Stimulated activated CD4-positive, alpha-beta T cell treated with anti-CD3 and anti-CD28 coated beads, Interleukin-1b, Interleukin-23, amount 100 ng/mL, for 48 hours (primary cell): ENCODE measurements at places on chromosomes 2 and 18.

- DNase-seq, result no peak
These were observed 40.4 kb upstream of the ID2 start for GRCh38 chr2:8641301-8641965.

DNA sequence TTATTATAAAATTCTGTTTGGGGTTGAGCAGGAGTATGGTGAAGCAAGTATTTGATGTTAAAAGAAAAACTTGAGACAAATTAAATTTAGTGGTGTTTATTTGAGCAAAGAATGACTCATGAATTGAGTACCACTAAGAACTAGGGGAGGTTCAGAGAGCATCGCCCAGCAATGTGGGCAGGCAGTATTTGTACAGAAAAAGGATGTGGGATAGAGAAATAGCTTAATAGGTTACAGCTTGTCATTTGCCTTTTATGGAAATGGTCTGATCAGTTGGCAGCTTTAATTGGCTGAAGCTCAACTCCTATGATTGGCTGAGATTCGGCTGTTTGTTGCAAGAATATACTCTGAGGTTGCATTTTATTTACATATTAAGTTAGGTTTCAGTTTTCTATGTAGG is 68.2 kb downstream of the LRATD1 start:
- no peak for DNase-seq

DNA sequence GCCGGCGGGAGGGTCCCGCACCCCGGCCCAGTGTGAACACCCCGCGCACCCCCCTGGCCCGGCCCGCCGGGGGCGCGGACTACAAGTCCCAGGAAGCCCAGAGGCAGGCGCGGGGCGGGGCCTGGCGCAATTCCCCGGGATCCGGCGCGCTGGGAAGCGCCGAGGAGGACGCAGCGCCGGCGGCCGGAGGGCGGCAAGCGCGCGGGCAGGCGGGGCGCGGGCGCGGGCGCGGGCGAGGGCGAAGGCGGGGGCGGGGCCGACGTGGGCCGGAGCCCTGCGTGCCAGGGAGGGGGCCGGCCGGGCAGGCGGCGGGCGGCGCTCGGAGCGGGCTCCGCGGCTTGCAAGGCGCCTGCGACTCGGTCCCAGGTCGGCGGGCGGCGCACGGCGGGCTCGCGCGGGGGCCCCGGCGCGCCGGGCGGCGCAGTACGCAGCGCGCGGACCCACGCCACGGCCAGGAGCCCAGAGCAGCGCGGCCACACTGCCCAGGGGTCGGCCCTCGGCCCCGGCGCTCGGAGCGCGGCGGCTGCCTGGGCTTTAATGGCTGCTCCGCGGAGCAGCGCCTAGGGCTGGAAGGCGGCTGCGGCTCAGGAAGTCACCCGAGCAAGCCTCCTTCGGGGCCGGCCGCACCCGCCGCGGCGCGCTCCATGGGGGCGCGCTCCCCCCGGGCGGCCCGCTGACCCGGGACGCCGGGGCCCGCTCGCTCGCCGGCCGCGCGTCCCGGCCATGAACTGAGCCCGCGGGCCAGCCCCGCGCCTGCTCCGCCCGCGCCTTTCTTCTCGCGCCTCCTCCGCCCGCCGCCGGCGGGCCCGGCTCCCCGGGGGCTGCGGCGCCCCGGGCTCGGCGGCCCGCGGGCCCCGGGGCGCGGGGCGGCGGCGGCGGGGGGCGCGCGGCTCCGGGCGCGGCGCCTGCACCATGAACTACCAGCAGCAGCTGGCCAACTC is at the start of gene AGAP1:
Gene AGAP1 (plus strand): TSS at position 269 of the 941 bp plus-strand sequence.
- no peak for DNase-seq

GRCh38 chr18:5973099-5973498 is 77.8 kb upstream of the TMEM200C start:
- no peak for DNase-seq

- no peak for DNase-seq
These were observed 30.6 kb downstream of the MYO7B start for GRCh38 chr2:127566139-127566417.

DNA sequence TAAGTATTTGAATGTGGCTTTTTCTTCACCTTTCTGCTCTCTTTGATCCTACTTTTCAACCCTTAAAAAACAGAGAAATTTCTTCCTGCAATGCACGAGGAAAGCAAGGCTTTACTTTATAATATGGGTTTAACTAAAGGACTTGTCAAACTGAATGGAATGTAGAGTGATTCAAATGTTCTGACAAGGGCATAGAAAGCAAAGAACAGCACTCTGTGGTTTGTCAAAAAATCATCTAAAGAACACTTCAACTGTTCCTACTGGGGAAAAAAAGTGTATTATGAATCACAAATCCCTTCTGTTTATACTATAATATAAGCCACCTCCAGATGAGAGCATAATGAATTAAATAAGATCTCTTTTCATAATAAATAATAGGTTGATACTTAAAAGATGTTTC is 45.0 kb upstream of the RIT2 start:
- no peak for DNase-seq

- no peak for DNase-seq
These were observed 46.0 kb downstream of the TNS1 start for GRCh38 chr2:217956586-217957457.

- no peak for DNase-seq
These were observed at the start of gene ATOH8 for GRCh38 chr2:85753525-85754312. Gene ATOH8 (plus strand): TSS chr2:85753991. CDS start chr2:85754190, 199 bp downstream.

- DNase-seq, result no peak
These were observed 238.8 kb upstream of the HDAC4 start for GRCh38 chr2:239639421-239640185.
